ENCODE measurements at places on chromosomes 7 and 10.
A peak's percentile ranks its signal among the peaks of the same experiment; 100 is the strongest.

DNA sequence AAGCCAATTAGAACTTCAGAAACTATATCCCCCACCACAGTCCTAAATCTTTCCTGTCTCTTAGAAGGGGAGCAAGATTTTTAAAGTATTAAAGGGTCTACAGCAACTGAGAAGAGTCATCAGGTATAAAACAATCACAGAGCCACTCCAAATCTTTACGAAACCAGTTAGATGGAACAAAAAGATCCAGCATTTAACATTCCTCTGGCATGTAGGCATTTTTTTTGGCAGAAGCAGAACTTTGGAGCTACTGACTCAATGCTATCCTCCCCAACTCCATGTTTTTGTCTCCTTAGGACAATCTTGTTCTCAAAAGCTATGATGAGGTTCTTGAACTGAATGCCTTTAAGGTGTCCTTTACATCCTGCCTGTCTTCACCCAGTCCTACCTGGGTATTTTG, 333.3 kb downstream of the PRPF18 start:
- peak; percentile 46 for DNase-seq

- DNase-seq = no peak
Measured at GRCh38 chr7:91427051-91427450, 162.8 kb downstream of the FZD1 start.

- no peak for DNase-seq
Measured at GRCh38 chr10:31625566-31625965, 303.1 kb downstream of the ARHGAP12 start.

DNA sequence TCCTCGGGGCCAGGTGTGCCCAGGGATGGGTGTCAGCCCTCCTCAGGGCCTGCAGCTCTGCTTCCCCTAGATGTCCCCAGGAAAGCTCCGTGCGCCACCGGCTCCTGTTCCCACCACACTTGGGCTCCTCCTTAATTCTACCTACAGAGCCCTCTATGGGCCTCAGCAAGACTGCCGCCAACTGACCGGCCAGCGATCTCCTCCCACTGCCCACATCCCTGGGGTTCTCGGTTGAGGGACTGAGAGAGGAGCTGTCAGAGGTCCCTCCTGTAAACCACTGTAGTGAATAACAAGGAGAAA, 5.3 kb upstream of the LDB3 start:
- DNase-seq = no peak

- no peak for DNase-seq
Measured at GRCh38 chr7:106270122-106270977, 14.4 kb downstream of the NAMPT start.

DNA sequence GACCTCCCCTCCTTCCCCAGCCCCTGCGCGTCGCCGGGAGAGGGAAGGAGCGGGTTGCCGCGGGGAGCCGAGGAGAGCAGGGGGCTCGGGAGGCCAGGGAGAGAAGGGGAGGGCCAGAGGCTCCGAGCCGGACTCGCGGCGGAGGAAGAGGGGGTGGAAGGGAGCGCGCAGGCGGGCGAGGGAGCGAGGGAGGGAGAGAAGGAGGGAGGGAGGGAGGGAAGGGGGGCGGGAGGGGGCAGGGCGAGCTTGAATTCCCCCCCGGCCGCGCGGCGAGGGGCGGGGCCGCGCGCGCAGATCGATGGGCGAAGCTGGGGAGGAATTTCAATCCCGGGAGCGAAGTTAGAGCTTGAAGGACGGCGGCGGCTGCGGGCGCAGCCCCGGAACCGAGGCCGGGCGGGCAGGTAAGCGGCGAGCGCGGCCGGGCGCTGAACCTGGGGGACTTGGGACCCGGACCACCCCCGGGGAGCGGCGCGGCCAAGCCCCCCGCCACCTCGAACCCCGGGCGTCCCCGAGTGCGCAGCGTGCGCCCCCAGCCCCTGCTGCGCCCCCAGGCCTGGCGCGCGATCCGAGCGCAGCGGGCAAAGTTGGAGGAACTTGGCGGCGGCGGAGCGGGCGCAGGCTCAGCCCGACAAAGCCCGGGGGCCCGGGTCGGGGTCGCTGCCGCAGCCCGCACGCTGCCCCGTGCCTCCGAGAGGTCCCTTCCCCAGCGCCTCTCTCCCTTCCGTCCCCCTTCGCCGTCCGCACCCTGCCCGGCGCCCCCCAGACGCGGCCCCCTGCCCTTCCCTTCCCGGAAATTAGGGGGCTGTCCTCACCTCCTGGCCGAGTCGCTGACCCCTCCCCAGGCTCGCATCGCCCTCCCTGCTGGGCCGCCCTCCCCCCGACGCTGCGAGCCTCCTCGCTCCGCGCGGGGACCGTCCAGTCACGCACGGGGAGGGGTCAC, at the start of gene ELFN1:
ELFN1 (plus strand) TSS at position 324 of the 940 bp plus-strand sequence. CDS start 74,320 bp downstream, outside the sequence.
- peak; percentile 32 for DNase-seq

- no peak for DNase-seq
Measured at GRCh38 chr7:108007261-108007660, 4.3 kb upstream of the LAMB1 start.

DNA sequence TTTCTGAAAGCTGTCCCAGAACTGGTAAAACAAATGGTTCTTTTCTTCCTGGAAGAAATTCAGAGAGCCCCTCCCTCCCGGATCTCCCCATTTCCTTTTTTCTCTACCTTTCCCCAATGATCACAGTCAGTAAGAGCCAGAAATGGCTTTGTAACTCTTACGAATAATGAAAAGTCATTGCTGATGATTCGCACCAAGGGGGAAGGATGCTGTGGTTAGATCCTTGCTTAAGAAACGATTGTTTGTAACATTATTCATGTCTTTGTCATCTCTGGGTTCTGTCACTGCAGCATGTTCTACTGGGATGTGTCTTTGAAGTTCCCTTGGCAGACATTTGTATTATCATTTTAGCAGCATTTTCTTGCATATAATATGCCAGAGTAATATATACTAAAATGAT, 138.9 kb downstream of the CACNB2 start:
- DNase-seq = peak; percentile 40

DNA sequence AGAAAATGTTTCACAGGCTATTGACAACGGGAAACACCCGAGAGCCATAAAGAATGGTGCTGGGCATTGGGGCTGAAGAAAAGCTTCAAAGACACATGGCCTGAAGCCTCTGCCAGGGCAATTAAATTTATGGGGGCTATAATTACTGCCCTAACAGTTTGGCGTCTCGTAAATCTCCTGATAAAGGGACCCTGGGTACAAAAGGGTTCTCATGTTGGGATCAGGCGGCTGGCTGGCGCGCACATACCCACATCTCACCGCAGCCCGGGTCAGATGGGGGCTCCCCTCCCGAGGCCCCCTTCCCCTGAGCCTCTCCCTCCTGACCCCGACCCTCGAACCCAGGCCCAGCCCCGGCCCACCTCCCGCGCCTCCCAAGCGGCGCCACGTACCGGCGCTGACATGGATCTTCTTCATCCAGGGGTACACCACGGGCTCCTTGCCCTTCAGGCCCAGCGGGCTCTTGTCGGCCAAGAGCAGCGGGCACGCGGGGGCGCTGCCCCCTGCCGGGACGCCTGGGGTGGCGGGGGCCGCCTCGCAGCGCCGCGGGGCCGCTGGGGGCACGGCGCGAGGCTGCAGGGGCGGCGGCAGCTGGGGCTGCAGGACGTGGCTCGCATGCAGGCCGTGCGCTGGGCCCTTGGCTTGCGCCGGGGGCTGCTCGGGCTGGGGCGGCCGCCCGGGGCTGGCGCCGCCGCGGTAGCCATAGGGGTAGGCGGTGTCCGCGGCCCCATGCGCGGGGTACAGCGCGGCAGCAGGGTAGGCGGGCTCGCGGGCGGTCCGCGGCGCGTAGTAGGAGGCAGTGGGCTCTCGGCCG, 623 bp downstream of the HOXA4 start:
- DNase-seq = peak; percentile 37

GRCh38 chr10:111083222-111084095, 6.6 kb downstream of the ADRA2A start:
- no peak for DNase-seq

- peak; percentile 51 for DNase-seq
Measured at GRCh38 chr7:131538813-131539179, 17.6 kb downstream of the PODXL start.

GRCh38 chr7:121475806-121476205, 79.7 kb upstream of the FAM3C start:
- no peak for DNase-seq

DNA sequence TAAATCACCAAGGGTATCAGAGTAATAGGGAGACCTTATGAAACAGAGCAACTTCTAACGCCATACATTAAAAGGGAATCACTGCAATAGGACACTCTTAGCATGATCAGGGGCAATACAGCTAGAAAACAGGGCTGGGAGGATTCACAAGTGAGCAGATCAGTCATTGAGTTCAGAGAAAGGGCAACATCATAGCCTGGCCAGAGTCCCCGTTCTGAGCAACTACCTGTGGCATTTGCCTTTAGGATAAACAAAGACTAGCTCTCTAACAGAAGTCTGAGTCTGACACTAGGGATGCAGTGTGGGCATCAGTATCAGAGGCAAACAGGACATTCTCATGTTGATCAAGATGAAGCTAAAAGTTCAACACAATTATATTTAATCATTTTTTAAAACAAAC, 297.9 kb downstream of the DGKB start:
- peak; percentile 25 for DNase-seq

- no peak for DNase-seq
Measured at GRCh38 chr10:116810120-116810500, 39.2 kb upstream of the ENO4 start.

DNA sequence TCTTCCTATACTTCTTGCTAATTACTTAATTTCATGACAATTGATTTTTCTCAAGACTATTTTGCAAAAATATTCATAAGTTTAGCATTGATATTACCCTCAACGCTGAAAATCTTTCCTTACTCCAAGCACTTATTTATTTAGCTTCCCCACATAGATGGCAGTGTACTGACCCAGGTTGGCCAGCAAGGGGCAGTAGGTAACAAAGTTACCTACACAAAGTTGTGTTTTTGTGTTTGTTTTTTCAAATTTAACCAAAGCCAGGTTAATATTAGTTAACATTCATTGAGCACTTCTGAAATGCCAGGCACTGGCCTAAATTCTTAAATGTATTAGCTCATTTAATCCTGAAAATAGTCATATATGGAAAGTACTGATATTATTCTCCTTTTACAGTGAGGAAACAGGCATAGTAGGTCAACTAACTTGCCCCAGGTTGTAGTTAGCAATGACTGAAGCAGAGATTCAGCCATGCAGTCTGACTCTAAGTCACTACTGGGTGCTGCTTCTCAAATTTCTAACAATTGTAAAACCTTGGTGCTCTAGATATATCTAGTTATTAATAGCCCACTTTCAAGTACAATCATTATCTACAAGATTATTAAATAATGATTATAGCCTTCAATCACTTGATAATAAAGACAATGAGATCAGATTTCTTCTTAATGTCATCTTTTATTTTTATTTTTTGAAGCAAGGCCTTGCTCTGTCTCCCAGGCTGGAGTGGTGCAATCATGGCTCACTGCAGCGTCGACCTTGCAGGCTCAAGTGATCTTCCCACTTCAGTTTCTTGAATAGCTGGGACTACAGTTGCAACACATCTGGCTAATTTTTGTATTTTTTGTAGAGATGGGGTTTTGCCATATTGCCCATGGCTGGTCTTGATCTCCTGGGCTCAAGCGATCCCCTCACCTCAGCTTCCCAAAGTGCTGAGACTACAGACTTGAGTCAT, 5.8 kb upstream of the GGCT start:
- peak; percentile 44 for DNase-seq

DNA sequence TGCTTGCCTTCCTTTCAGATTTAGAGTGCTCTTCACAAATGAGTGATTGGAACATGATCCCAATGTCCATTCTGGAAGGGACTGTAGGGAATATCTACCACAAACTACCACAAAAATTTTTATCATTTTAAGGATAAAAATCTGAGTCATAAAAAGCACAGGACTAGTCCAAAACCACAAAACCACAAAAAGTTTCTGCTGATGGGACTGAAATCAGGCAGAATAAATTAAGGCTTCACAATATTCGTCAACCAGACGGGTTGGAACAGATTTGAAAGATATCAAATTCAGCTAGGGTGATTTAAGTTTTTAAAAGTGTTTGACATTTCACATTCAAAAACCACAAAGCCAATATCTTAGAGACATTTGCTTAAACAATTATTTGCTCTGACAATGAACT, 100.1 kb upstream of the PTN start:
- peak; percentile 70 for DNase-seq

DNA sequence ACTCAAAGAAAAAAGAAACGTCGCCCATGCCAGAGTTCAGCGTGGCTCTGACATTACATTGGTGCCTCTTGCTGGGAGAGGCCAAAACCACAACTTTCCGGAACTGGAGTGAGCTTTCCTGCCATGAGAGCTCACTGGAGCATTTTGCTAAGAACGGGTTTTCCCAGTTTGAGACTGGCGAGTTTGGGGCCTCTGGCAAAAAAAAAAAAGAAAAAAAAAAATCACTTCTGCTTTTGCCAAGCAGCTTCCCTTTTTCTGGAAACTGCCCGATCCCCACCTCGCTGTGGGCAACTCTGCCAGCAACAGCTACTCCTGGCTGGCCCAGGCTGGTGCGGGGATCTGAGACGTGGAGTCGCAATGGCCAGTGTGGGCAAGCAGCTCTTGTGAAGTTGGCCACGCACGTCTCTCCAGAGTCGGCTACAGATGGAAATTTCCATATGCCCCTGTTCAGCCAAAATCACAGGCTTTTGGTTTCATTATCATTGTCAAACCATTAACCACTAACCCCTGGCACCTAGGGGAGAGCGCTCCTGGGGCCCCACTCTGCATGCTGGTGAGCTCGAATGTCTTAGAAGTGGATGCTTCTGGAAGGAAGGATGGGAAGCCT, 25.7 kb downstream of the PRKAG2 start:
- DNase-seq = no peak

- DNase-seq = no peak
Measured at GRCh38 chr7:150481922-150482321, 31.5 kb downstream of the GIMAP8 start.

- DNase-seq = no peak
Measured at GRCh38 chr10:86265895-86266259, 100.7 kb downstream of the GRID1 start.

DNA sequence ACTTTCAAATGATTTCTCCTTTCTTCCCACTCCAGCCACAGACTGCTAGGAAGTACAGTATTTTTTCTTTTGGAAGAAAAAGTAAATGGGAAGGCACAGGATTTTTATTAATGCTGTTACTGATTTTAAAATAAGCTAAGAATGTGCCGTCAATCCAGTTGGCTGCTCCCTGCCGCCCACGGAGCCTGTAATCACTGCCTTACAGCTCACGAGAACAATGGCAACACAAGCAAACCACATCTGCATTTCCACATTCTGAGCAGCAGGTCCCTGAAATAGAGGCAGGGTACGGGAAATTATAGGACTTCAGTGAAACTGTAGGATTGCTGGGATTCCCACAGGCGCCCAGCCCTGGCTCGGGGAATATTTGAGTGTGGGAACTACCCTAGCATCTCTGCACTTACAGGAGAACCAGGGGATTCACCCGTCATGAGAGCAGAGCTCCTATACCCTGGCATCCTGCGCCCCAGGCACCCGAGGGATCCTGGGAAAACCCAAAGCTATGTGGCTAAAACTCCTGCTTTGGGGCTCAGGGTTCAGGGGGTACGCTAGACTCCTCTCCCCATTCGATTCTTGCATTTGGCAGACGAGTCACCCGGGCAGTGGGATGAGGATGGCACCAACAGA, 72.9 kb upstream of the TNS3 start:
- DNase-seq = peak; percentile 58

- DNase-seq = peak; percentile 73
Measured at GRCh38 chr10:104297697-104298660, 29.0 kb downstream of the GSTO2 start.

- DNase-seq = no peak
Measured at GRCh38 chr10:89440226-89441009, 26.1 kb downstream of the IFIT5 start.
